D341Med (cell line): ENCODE measurements at places on chromosomes 1 and 21.

- DNase-seq, result no peak
Observed at GRCh38 chr1:44673675-44674112, 587 bp downstream of the TMEM53 start.

DNA sequence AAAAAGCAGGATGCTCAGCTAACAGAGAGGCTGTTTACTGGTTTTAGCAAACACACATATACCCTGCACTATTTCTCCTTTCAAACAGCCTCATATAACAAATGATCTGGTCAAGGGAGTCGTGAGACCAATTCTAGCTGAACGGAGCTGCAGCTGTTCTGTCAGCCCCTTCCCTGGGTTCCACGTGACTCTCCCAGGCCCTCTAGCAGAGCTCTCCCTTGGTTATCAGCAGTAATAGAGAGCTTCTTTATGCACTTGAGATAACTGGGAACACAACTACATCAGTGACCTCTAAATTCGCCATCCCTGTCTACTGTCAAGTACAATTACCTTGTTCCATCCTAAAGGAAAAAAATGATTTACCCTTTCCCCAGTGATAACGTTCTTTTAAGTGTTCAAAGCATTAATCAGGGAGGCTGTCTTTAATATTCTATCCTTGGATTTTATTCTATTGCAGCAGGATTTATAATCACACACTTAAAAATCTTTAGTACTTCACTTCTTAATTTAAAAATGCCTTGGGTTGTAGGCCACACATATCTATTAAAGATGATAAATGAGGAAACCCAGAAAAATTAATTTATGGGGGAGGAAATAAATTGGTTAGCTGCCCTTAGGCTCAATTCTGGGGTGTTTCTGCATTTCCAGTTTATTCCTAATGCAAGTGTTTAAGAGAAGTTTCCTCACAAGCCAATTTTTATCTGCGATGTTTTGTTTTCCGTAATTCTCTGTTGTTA lies 28.2 kb downstream of the PTGER3 start:
- no peak for DNase-seq

GRCh38 chr1:206892351-206892984 lies 4.8 kb upstream of the IL24 start:
- no peak for DNase-seq

DNA sequence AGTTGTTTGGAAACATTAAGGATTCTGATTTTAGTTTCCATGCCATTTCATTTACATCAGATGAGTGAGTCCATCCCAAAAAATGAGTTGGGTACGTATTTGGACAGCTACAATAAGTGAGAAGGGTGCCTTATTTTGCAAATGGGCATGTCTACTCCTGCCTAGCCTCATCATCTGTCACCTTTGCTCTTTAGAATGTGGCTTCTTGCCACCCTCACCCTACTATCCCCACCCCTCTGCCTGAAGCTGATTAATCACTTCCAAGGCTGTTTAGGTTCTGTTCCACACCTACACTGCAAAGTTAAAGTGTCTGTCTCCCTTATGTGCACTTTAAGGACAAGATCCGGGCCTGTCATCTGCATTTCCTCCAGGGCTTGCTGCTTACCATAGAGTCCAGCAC lies 61.2 kb downstream of the ST6GALNAC5 start:
- no peak for DNase-seq

GRCh38 chr1:185281245-185281644 lies 35.8 kb downstream of the IVNS1ABP start:
- no peak for DNase-seq

DNA sequence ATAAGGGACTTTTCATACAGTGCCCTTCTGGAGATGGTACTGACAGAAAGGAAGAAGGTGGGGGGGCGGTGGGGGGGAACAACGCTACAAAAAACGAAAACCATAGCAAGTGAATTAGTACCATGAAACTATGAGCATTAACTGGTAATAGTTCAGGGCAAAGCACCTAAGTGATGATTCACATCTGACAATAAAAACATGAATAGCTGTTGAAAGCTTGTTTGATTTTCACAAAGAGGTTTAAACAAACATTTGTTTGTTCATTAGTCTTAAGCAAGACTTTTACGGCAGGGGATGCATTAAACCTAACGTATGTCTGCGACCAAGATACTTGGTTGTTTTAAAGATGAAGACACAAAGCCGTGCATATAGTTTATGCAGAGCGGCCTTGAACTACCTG lies 177.5 kb downstream of the LMO4 start:
- DNase-seq, result no peak

- DNase-seq, result no peak
Observed at GRCh38 chr1:162832470-162832869, 28.5 kb downstream of the CCDC190 start.

- no peak for DNase-seq
Observed at GRCh38 chr1:47888294-47888629, 108.9 kb downstream of the TRABD2B start.

GRCh38 chr1:14366091-14367018 lies 232.1 kb upstream of the KAZN start:
- no peak for DNase-seq

DNA sequence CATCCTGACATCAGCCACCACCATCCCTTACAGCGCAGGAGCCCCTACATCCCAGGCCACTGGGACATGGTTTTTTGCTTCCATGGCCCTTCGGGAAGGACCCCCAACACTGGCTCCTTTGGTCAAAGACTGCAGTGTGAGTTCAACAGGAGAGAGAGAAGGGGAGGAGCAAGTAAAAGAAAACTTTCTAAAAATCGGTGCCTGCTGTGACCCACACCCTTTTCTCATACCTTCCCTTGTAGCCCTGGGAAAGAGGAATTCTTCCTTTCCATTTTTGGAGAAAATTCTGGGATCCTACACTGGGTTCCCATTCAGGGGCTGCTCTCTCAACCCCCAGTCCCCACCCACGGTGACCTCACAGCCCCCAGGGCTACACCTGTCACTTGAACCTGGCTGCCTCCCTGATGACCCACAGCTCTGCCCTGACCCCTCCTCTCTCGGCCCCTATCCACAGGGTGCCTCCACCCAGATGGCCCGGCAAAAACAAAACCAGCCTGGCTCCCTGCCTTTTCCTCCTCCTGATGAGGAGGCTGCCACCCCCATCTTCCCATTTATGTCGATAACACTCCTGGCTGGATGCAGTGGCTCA lies 7.6 kb downstream of the PADI4 start:
- no peak for DNase-seq

DNA sequence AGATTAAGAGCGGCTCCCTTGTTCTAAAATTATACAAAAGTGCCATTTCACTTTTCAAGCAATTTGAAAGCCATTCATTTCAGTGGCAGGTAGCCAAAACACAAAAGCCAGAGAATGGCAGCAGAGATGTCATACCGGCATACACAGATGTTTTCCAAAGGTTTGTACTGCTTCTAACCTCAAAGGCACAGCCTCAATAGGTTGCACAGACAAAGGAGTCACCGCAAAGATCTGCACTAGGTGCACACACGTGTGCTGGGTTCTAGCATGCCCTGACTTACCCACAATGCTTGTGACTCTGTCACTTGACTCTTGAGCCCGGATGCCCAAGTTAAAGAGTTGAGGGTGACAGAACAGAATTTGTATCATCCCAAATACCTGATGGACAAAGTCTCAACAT lies 448.9 kb upstream of the ADGRL2 start:
- DNase-seq, result no peak

DNA sequence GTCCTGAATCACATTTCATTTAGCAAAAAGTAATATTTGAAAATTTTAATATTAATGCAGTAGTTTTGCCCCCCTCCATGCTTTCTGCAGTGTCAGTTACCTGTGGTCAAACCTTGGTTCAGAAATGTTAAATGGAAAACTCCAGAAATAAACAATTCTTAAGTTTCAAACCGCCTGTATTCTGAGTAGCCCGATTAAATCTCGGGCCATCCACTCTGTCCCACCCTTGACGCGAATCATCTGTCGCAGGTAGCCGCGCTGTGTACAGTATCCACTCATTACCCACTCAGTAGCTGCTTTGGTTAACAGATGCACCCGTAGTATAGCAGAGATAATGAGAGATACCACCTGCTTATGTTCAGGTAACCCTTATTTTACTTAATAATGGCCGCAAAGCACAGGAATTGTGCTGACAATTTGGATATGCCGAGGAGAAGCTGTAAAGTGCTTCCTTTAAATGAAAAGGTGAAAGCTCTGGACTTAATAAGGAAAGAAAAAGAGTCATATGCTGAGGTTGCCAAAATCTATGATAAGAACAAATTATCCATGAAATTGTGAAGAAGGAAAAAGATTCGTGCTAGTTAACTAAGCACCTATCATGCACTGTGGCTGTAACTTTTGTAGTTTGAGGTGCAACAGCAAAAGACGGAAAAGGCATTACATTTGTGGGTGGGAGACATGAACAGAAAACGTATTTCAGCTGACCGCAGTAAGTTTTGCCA lies 889 bp upstream of the SCYL3 start:
- peak; percentile 48 for DNase-seq

- DNase-seq, result no peak
Observed at GRCh38 chr1:235822685-235823084, 44.0 kb downstream of the LYST start.
